Pancreas (tissue), 10 donors: ENCODE measurements at places on chromosomes 11 and 22.

DNA sequence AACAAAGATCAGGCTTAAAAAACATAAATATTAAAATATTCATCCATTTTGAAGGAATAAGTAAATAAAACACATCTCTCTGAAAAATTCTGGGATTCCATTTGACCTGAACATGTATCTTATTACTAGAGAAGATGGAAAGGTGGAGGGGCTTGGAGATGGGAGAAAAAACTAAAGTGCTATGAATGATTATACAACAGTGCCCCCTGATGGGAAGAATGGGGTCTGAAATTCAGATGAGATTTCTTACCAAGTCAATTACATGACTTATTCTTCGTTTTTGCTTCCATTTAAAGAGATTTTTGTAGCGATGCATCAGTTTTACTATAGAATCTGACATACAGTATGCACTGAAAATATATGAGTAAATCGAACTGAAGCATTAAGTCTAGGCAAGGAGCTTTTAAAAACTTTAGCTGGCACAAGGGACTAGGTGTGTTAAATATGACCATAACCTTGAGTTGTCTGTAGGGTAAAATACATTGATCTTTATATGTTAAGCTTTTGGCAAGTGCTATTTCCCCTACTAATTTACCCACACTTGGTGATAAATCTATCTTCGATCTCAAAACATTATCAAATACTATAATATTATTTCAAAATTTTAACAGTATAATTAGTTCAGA, 718.8 kb downstream of the CNTN5 start:
- no peak for DNase-seq

DNA sequence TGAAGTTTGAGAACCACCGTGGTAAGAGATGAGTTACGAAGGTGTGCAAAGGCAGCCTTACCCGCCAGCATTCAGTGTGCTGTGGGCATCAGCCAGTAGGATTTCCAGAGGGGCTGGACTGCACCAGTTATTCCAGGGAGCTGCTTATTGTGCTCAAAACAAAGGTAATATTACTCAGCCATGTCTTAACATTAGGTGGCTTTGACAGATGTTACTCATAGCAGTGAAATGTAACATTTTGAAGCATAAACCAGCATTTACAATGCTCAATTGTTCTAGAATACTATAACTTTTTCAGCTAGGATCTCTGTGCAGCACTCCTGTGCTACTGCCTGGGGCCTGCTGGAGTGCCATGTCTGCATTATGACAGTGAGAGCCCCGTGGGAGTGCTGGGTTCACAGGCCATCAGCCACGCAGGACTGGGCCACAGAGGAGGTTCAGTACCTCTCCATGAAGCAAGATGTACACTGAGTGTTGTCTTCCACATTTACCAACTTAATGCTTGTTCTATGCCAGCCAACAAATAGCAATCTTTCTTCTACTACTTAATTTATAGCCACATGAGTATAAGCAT, 238.1 kb downstream of the CADM1 start:
- no peak for DNase-seq

GRCh38 chr11:92845805-92846204, 123.6 kb upstream of the MTNR1B start:
- DNase-seq = no peak

- no peak for DNase-seq
Observed at GRCh38 chr11:122038543-122038942, 77.5 kb downstream of the BLID start.

- DNase-seq = no peak
Observed at GRCh38 chr11:35066783-35067423, 72.1 kb upstream of the CD44 start.

- DNase-seq = no peak
Observed at GRCh38 chr11:42023267-42023666, 563.8 kb upstream of the LRRC4C start.

GRCh38 chr11:1458340-1459218, 28.0 kb downstream of the MOB2 start:
- no peak for DNase-seq

DNA sequence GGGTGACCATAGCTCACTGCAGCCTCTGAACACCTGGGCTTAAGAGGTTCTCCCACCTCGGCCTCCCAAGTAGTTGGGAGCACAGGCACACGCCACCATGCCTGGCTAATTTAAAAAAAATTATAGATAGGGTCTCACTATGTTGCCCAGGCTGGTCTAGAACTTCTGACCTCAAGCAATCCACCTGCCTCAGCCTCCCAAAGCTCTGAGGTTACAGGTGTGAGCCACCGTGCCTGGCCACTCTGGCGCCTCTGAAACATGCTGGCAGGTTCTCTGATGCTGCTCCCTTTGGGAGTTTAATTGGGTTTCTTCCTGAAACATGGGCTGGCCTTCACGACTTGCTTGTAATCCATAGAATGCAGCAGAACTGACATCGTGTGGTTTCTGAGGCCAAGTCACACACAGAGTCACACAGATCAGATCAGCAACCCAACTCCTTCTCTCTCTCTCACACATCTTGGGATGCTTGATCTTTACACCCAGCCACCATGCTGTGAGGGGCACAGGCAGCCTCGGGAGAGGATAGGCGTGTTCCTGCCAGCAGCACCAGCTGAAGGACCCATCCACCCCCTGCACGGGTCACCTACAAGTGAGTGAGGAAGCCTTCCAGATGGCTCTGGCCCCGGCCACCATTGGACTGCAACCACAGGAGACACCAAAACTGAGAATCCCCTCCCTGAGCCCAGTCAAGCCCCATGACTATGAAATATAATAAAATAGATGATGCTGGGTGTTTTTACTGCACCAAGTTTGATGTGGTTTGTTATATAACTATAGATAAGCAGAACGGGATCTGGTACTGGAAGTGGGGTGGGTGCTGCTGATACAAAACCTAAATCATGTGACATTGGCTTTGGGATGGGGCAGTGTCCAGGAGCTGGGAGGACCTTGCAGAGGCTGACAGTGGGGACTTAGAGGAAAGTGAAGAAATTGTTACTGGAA, 3.1 kb upstream of the GSC2 start:
- no peak for DNase-seq
